ENCODE measurements at places on chromosomes 4 and X. TPM values are rescaled to one million over a fixed set of nuclear protein-coding genes. Genes with fewer than 3 reads are reported as not detected.

- no peak for DNase-seq
Measured at GRCh38 chr4:61734409-61734808, 534.3 kb downstream of the ADGRL3 start.

- no peak for DNase-seq
Measured at GRCh38 chr4:42816880-42817400, 75.6 kb upstream of the GRXCR1 start.

- DNase-seq = no peak
Measured at GRCh38 chr4:187632260-187632995, 363.1 kb upstream of the ZFP42 start.

- DNase-seq = peak; percentile 79
Measured at GRCh38 chrX:55008571-55009358, 8.6 kb downstream of the APEX2 start.

DNA sequence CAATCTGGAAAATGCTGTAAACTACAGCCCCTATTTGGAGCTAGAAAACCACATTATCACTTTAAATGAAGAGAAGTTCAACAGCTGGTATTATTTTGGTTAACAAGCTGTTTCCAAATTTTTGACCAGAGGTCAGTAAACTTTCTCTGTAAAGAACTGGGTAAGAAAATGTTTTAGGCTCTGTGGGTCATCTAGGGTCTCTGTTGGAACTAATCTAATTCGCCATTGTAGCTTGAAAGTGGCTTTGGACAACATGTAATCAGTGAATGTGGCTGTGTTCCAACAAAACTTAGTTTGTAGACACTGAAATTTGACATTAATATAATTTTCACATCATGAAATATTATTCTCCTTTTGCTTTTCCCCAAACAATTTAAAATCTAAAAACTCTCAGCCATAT lies 25.8 kb upstream of the RNF150 start:
- no peak for DNase-seq

DNA sequence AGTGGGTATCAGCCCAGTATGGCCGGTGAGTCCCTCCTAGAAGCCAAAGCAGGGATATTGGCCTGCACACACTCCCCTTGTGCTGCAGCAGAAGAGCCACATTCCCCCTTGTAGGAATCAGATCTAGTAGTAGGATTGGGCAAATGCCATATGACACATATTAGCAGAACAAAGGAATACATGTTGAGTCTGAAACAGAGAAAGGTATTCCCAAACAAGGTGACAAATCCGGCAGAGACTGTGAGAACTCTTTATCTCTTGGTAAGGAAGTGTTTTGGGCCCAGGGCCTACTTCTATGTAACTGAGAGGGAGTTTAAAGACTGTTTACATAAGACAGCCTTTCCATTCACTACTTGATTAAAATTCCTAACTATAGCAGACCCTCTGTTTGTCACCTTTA lies 1382.0 kb downstream of the FAM133A start:
- DNase-seq = peak; percentile 38

ADAMTS3 gene
- 0.13 TPM for total RNA-seq

KCND1 gene
- total RNA-seq = 0.26 TPM

LYAR gene
- 25.3 TPM for total RNA-seq

SMR3B gene
- not detected for total RNA-seq

All from bronchial epithelial cell (primary cell).